Endothelial cell (in vitro differentiated cells): ENCODE measurements at places on chromosomes 3 and 15. TPM values are rescaled to one million over a fixed set of nuclear protein-coding genes. Genes with fewer than 3 reads are reported as not detected.
A peak's percentile ranks its signal among the peaks of the same experiment; 100 is the strongest.

CD86 gene
- total RNA-seq, result not detected

MST1R gene
- total RNA-seq, result 0.67 TPM

LYZL4 gene
- not detected for total RNA-seq

GRCh38 chr3:32457971-32458471 lies 44.6 kb downstream of the CMTM6 start:
- no peak for DNase-seq

DNA sequence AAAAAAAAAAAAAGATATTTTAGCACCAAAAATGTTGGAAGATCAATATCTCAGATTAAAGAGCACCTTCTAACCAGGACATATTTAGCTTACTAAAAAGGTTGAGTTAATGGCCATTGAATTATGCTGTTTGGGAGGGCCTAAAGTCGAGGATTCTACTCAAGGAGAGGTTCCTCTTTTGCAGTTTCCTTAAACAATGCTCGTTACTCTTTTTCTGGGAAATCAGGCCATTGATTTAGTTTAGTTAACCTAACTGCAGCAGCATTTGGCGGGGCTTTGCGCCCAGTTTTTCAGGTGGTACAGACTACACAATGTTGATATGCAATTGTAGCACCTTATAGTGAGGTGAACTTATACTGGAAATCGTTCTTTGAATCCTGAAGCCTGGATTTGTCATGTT lies 6.8 kb downstream of the ABHD2 start:
- DNase-seq, result no peak

TCAIM gene
- 20.5 TPM for total RNA-seq

POPDC2 gene
- 2.0 TPM for total RNA-seq

DNA sequence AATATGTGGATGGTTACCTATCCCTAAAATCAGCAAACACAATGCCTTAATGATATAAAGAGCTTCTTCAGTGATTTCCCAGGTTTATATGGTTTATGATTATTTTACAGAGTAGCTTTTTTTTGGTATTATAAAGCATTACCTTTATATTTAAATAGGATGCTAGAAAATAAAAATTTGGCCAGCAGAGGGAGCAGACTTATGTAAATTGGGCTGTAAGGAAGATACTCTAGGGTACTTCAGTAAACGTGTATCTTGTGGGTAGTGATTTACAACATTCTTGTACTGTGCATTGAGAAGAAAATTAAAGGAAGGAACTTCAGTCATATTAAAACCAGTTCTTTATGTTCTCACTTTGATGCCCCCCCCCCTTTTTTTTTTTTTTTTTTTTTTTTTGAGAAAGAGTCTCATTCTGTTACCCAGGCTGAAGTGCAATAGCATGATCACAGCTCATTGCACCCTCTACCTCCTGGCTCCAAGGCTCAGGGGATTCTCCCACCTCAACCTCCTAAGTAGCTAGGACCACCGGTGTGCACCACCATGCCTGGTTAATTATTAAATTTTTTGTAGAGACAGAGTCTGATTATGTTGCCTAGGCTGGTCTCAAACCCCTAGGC lies 167.9 kb downstream of the BBX start:
- no peak for DNase-seq

SLC9C1 gene
- 0.13 TPM for total RNA-seq

DNA sequence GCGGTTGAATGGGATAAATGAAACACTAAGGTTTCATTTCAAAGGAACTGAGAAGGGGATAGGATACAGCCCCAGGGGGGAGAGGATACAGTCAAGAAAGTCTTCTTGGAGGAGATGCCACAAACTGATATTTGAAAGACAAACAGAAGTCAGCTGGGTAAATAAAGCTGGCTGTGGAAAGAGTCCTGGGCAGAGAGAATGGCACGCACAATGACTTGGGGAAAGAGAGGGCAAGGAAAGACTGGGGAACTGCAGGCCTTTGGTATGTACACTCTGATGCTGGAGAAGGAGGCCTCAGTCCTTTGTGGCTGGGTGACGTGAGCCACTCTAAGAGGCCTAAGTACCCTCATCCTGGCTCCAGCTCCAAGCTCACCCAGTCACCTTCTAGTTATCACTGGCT lies 45.2 kb upstream of the LMCD1 start:
- no peak for DNase-seq

FBXO40 gene
- total RNA-seq, result not detected

TMPRSS7 gene
- total RNA-seq, result not detected

DNA sequence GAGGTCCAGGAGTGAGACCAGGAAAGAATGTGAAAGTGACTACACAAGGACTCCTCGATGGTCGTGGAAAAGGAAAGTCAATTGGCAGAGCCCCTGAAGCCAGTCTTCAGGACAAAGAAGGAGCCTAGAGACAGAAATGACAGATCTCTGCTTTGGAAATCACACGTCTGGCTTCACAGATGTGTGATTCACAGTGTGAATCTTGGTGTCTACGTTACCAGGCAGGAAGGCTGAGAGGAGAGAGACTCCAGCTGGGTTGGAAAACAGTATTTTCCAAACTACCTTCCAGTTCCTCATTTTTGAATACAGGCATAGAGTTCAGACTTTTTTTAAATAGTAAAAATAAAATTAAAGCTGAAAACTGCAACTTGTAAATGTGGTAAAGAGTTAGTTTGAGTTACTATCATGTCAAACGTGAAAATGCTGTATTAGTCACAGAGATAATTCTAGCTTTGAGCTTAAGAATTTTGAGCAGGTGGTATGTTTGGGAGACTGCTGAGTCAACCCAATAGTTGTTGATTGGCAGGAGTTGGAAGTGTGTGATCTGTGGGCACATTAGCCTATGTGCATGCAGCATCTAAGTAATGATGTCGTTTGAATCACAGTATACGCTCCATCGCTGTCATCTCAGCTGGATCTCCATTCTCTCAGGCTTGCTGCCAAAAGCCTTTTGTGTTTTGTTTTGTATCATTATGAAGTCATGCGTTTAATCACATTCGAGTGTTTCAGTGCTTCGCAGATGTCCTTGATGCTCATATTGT lies 6.0 kb downstream of the CCR2 start:
- DNase-seq, result no peak

ZBED2 gene
- not detected for total RNA-seq

- no peak for DNase-seq
Measured at GRCh38 chr3:122957707-122958689, 69.6 kb downstream of the SEMA5B start.

IGSF11 gene
- total RNA-seq, result 0.18 TPM

- no peak for DNase-seq
Measured at GRCh38 chr15:46413799-46414198, 779.0 kb downstream of the SQOR start.

DNA sequence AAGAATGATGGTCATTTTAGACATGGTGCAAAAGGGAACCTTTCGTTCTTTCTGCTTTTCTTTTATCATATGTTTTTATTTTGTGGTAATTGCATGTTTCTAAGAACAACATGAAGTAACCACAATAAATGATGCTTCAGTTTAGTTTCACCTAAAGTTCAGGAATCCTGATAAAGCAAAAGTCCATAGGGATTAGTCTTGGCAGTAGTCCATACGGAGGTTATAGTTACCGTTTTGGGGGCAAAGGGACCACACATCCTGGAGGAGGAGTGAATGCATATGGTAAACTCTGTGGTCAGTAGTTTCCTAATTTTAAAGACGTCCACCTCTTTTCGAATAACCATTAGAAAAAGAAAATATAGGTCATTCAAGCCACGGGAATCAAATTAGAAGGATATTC lies 141.5 kb downstream of the MCTP2 start:
- no peak for DNase-seq

GRCh38 chr3:146177519-146177918 lies 16.5 kb upstream of the PLOD2 start:
- no peak for DNase-seq

GRCh38 chr3:194886836-194887235 lies 201.2 kb downstream of the FAM43A start:
- DNase-seq, result no peak

VWA5B2 gene
- total RNA-seq, result 1.1 TPM

- DNase-seq, result no peak
Measured at GRCh38 chr15:40693904-40694687, 878 bp upstream of the RAD51 start.

GRCh38 chr15:69855258-69856000 lies 242.3 kb downstream of the TLE3 start:
- no peak for DNase-seq

GRCh38 chr15:74831813-74832495 lies 5.5 kb downstream of the CPLX3 start:
- DNase-seq, result no peak

GOLGA6A gene
- total RNA-seq, result 0.85 TPM

- no peak for DNase-seq
Measured at GRCh38 chr3:153591561-153592245, 429.7 kb downstream of the RAP2B start.

DNA sequence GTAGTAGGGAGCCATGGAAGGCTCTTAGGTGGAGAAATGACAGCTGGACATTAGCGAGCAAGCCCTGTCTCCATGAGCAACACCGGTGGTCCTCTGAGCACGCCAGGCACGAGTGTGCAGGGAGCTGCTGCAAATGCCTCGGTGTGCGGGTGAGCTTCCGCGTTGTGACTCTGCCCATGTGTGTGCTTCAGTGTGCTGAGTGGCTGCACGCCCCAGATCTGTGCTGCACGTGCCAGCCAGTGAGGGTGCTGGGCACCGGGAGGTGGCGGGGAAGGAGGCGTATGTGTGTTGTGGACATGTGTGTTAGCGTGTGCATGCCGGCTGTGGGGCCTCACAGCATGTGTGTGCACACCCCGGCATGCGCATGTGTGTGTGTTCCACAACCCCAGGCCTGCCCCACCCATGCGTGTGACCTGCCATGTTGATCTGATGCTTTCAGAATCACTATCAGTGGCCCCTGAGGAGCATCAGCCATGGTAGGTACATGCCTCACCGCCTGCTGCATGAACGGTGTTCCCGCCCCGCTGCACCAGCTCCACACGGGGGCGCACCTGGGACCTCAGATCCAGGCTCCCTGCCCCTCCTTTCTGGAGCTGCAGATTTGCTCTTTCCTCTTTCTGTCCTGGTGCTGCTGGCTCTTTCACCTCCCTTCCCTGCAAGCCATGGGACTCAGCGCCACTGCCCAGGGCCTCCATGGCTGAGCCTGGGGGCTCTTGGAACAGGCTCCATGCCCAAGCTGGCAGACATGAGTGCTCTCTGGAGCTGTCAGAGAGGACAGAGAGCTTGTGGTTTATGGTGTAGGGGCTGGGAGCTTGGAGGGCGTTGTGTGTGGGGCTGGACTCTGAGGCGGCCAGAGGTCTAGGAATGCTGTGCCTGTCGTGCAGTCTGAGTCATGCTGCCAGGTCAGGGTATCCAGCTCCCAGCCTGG lies 169.4 kb downstream of the TBC1D2B start:
- DNase-seq, result peak; percentile 77

DNA sequence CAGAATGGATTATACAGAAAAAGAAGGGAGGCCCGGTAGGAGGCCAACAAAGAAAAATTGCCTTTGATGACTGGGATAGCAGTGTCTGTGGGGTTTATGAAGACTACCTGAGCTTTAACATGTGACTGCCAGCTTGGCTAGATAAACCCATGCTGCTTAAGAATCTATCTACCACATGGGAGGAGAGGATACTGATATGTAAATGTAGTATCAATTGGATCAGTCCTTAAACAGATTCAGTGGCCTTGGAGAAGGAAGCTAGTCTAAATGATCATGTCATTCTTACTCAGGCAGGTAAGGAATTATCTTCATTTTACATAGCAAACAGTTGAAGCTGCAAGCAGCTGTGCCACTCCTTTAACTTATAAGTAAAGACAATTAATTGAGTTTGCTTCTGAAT lies 50.0 kb upstream of the SYNPR start:
- DNase-seq, result no peak

DNA sequence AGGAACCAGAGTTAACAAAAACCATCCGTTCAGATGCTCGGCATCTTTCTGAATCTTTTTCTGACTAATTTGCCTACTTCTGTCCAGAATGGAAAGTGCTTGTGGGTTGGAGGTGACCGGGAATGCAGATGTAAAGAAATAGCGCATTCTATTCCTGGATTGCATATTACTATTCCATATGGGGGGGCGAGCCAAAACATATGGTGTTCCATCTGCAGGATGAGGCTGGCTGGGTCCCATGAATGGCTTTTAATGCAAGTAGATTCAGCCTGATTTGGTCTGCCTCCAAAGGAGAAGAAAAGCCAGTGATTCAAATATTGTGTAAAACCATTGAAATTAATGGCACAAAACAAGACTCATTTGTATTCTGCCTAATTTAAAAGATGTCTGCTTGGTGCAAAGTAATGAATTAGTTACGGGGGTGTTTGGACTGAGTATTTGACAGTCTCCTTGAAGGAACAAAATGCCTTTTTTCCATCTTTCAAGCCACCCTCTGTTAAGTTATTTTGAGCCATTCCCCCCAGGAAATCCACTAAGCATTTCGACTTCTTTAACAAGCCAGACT lies 99.0 kb downstream of the ST8SIA2 start:
- no peak for DNase-seq

TUSC2 gene
- total RNA-seq, result 36.4 TPM

- no peak for DNase-seq
Measured at GRCh38 chr3:30984855-30985749, 90.6 kb upstream of the GADL1 start.

ETFA gene
- total RNA-seq, result 103 TPM

GRCh38 chr15:50116477-50116876 lies 2.6 kb downstream of the ATP8B4 start:
- DNase-seq, result peak; percentile 36

DNA sequence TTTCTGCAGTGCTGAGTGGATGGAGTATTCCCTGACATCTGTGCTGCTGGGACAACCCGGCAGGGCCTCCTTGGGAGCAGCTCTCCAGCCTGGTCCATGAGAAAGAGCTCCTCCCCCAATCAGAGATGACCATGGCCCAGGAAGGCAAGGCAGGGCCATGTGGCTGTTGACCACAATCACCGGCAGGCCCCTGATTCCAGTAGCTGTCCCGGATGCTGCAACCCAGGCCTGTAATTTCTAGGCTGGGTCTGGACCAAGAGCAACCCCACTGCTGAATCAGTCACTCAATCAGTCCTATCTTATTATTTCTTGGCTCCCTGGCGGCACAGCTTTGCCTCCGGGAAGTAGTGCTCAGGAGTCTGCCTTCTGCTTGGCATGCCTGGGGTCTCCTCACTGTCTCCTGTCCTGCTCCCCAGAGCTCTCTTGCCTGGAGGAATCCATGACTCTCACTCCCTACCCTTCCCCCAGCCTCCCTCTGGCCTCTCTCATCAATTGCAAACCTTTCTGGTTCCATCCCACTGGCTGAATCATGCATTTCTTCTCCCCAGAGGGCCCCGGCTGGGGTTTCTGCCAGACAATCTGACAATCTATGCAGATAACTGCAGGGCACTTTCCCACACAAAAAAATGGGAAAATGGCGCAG lies 32.6 kb upstream of the ITGA11 start:
- no peak for DNase-seq
